Stimulated activated CD8-positive, alpha-beta memory T cell treated with anti-CD3 and anti-CD28 coated beads, Interleukin-15, amount 100 ng/mL, for 4 hours (primary cell): ENCODE measurements at places on chromosomes 2 and 18.

GRCh38 chr2:224576088-224576715 lies 9.0 kb downstream of the CUL3 start:
- DNase-seq = no peak

- no peak for DNase-seq
These were observed 82.8 kb upstream of the CPO start for GRCh38 chr2:206856513-206856912.

- DNase-seq = no peak
These were observed 434.8 kb upstream of the SLC8A1 start for GRCh38 chr2:40886655-40887054.

DNA sequence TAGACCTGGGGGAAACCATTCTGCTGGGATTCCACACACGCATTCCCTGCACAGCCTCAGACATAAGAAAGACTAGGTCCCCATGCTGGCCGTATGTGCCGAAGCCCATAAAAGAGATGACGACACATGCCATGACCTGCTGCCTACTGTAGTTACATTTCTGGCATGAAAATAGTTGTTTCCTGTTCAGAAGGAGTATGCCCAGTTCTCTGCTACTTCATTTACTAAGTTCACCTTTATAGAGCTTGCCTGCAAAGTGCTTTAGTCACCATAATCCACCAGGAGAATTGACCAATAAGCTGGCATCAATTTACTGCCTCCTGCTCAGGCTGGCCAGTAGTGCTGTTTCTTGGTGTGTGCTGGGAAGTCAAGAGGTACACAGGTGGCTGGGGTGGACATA lies 150.2 kb upstream of the ALPP start:
- no peak for DNase-seq

DNA sequence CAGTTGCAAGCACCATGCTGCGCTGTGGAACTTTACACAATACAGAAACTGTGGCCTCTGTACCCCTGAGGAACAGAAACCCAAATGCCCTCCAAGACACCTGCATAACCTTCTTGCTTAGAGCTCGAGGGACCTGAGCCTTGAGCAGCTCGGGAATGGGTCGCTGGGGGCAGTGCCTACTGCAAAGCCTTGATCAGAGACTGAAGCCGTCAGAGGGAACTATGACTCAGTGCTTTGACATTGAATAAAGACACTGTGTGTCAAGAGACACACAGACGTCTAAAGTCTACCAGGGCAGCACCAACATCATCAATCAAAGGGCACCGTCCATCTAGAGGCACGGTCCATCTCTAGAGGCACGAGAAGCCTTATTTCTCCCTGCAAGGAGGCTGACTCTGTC lies 30.6 kb downstream of the GPR45 start:
- DNase-seq = no peak

- peak; percentile 2 for DNase-seq
These were observed 206.5 kb downstream of the SETBP1 start for GRCh38 chr18:44887227-44887631.

GRCh38 chr2:219573166-219573565 lies 1.1 kb downstream of the INHA start:
- no peak for DNase-seq

GRCh38 chr18:61608316-61608715 lies 275.1 kb downstream of the CDH20 start:
- no peak for DNase-seq

DNA sequence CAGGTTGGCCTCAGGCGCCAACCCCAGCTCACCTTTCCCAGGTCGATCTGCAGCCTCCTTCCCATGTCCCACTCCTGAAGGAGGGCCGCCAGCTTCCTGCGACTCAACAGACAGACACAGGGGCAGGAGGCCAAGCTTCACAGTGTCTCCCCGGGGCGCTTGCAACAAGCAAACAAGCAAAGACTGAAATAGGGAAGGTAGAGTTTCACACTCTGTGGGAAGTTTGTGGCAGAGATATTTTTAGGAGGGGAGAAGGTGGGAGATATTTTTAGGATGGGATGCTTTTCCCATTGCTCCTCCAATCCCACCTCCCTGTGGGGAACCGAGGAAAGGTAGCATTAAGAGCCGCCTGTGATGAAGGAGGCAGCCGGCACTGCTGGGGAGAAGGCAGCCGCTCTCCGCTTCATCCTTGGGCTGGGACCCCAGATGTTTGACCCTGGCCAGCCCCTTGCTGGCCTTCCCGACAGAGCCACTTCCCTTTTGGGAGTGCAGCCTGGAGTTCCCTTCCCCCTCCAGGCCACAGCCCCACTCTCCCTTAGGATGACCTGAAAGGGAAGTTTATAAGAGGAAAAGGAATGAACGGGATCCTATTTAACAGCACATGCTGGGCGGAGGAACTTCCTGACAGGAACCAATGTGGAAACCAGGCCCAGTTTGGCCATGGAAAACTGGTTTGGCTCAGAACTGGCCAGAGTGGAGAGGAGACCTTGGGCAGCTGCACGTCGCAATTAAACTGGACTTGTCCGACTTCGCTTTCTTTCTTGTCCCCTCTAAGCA lies 142.2 kb upstream of the SMAD2 start:
- DNase-seq = no peak
